Fibroblast of lung (primary cell): ENCODE measurements at places on chromosomes 1 and 21.

DNA sequence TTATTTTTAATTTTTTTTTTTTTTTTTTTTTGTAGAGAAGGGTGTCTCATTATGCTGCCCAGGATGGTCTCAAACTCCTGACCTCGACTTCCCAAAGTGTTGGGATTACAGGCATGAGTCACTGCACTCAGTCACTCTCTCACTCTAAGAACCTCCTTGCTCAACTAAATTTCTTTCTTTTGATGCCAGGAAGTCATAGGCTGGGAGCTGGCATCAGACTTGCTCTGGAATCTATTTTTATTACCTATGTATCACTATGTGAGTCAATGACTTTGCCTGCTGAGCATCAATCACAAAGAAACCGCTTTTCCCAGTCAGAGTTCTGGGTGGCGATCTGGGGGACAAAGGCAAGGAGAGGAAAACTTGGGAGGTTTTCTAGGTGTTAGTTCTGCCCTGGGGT lies 35.5 kb upstream of the PARP1 start:
- H3K4me3 ChIP-seq = no peak overlapping the region
- no peaks in the 10 kb centered on the region for H3K4me1 ChIP-seq
- H3K27ac ChIP-seq = no peak overlapping the region
- peak; percentile 84 for DNase-seq
- H3K27me3 ChIP-seq = peaks cover 3% of the 10 kb centered on the region

DNA sequence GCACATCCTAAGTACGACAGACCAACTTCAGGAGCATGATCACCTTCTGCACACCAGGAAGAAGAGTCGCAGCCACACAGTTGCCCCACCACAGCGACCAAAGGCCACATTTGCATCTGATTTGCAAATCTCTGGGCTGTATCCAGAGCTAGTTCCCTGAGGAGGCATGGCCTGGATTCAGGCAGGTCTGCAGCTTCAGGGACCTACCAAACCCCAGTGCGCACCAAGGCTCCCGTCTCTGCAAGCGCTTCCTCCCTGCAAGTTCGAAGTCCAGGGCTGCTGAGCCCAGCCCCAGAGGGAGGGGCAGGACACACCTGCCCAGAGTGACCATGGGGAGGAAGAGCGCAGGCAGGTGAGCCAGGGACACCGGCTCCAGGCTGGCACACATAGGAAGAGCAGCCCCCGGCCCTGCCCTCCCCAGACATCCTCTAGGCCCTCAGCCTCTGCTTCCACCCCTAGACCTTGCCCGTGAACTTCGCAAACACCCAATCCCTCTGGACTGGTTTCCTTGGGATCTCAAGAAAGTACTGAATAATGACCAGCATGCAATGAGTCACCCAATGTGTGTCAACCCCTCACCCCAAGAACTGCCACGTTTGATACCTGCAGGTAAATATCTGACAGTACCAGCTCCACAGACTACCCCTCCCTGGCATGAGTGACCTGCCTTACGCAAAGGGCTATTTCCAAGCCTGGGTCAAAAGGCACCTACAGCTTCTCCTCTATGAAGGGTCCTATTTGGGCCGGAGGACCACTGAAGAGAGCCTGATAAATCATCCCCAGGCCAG lies 36.8 kb downstream of the CASZ1 start:
- no peak overlapping the region for H3K27ac ChIP-seq
- no peak for DNase-seq
- peaks cover 4% of the 10 kb centered on the region for H3K27me3 ChIP-seq
- no peaks in the 10 kb centered on the region for H3K36me3 ChIP-seq
- no peaks in the 10 kb centered on the region for H3K4me1 ChIP-seq
- no peak overlapping the region for H3K4me3 ChIP-seq

GRCh38 chr1:101235216-101235695 lies 1.6 kb upstream of the S1PR1 start:
- H3K4me1 ChIP-seq = peaks cover 6% of the 10 kb centered on the region
- H3K36me3 ChIP-seq = no peaks in the 10 kb centered on the region
- DNase-seq = no peak
- peak overlapping the region; percentile 91 for H3K4me3 ChIP-seq
- no peaks in the 10 kb centered on the region for H3K27me3 ChIP-seq
- H3K27ac ChIP-seq = no peak overlapping the region

DNA sequence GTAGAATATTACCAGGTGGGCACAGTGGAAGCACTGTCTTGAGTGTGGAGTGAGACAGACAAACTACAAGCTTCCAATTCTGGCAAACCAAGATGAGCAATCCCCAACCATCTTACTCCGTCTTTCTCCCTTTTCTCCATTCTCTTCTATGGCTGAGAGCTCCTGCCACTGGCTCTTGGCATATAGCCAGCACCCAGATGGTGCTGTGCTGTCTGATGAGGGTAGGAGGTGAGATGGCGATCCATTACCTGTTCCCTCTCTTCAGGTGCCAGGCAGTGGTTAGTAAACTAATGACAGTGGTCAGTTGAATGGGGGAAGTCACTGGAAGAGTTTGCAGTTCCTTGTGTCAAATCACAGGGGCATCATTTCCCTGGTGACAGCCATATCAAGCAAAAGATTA lies 108.4 kb downstream of the FNBP1L start:
- H3K4me1 ChIP-seq = no peaks in the 10 kb centered on the region
- H3K27ac ChIP-seq = no peak overlapping the region
- DNase-seq = no peak
- no peak overlapping the region for H3K4me3 ChIP-seq
- H3K36me3 ChIP-seq = peaks cover 7% of the 10 kb centered on the region

DNA sequence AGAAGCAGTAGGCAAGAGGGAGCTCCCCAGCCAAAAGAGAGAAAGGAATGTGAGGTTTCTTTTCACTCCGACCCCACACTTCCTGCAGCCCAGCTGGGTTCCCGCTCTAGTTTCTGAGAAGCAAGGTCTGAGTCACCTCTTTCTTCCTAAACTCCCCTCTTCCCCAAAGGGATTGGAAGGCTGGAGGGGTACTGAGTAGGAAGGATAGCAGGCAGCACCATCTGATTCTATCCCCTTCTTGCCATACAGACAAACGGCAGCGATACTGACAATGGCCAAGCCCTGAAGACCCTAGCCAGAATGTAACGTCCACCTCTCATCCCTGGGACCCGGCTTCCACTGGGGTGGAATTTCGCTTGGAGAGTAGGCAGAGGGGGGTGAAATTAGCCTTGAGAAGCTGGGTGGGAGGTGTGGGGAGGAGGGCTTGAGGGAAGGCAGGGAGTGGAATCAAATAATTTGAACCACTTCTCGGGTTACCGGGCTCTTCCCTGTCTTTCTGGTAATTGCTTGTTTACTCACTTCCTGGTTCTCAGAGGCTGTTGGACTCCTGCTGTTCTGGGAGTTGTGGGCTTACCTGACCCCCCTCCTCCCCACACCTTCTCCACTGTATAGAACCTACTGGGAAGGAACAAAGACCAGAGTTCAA lies 13.2 kb downstream of the IER5 start:
- peaks cover 61% of the 10 kb centered on the region for H3K4me1 ChIP-seq
- no peak overlapping the region for H3K4me3 ChIP-seq
- peak; percentile 83 for DNase-seq
- no peaks in the 10 kb centered on the region for H3K36me3 ChIP-seq
- no peaks in the 10 kb centered on the region for H3K27me3 ChIP-seq

DNA sequence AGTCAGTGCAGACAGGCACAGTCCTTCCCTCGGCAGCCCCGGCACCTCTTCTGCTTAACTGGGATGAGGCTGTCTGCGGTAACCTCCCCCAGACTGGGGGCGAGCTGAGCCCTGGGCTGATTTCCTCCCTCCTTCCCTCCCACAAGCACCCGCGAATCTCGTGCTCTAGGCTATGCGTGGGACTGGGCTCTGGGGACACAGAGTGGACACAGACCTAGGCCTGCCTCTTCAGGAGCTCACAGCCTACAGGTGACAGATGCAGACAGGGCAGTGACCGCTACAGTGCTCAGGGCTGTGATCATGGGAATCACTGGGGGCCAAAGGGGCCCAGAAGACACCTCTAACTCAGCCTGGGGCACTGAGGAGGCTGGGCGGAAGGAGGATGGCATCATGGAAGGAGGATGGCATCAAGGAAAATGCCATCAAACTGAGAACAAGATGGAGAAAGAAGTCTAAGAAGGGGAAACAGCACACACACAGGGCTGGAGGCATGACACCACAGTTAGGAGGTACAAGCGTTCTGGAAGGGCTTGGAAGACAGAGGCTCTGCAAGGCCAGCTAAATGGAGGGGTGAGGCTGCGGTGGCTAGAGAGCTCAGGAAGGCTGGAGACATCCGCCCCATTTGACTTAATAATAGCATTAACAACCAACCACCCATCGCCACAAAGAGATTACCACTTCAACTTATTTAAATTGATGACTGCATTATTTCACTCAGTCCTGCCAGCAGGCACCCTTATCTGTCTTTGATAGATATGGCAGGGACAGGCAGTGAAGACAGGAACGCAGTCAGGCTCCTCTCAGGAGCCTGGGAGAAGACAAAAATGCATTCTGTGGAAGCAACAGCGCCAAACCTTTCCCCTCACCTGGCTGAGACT lies 4.2 kb downstream of the TTC39A start:
- H3K27me3 ChIP-seq = no peaks in the 10 kb centered on the region
- H3K27ac ChIP-seq = no peak overlapping the region
- no peak overlapping the region for H3K4me3 ChIP-seq
- no peaks in the 10 kb centered on the region for H3K36me3 ChIP-seq
- H3K4me1 ChIP-seq = peaks cover 5% of the 10 kb centered on the region

DNA sequence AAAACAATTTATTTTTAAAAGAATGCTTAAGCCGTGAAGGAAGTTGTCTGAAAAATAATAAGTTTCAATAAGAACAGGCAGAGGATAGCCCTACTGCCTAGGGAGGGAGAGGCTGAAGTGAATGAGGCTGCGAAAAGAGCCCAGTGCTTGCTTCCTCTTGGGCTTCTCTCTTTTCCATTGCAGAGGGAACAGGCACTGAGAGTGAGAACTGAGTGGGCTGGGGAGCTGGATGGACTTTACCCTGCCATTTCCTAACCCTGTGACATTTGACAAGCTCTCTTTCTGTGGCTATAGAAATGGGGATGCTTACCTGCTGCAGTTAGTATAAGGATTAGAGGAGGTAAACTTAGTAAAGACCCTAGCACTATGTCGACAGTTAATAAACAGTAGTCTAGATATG lies 30.0 kb downstream of the TENT5C start:
- no peak overlapping the region for H3K4me3 ChIP-seq
- no peaks in the 10 kb centered on the region for H3K4me1 ChIP-seq
- H3K27ac ChIP-seq = no peak overlapping the region
- DNase-seq = no peak
- peaks cover 9% of the 10 kb centered on the region for H3K27me3 ChIP-seq
